ENCODE measurements at places on chromosomes 2 and 18.

DNA sequence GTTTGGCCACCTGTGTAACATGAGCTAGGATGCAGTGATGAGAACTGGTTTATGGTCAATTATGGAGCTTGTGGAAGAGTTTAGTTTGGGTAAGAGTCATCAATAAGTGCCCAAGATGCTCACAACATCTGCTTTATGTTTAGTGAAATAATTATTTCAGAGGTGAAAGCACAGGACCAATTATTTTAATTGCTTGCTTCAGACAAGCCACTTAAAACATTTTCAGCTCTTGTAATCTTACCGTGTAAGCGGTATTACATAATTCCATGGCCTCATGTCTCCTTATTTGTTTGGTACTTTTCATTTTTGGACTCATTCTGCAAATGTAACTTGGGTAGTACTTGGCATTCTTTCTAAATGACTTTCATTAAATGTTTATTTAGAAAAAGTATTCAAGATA, 5.4 kb downstream of the B3GNT2 start:
- DNase-seq, result no peak

- DNase-seq, result no peak
Measured at GRCh38 chr2:128092656-128093055, 1.7 kb downstream of the UGGT1 start.

DNA sequence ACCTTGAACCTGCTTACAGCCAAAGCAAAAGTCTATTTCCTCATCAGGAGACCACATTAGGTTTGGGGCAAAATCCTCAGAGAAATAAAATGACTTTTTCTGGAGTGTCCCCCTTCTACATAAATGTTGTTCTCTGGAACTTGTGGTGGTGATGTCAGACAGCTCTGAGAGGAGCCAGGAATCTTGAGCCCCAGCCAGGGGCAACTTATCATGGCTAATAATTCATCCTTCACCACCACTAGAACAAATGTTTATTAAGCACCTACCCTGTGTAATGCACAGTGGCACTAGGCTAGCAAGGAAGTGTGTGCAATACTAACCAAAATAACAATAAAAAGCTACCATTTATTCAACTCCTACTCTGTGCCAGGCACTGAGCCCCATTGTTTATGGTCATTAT, 9.0 kb upstream of the BMP10 start:
- DNase-seq, result no peak

DNA sequence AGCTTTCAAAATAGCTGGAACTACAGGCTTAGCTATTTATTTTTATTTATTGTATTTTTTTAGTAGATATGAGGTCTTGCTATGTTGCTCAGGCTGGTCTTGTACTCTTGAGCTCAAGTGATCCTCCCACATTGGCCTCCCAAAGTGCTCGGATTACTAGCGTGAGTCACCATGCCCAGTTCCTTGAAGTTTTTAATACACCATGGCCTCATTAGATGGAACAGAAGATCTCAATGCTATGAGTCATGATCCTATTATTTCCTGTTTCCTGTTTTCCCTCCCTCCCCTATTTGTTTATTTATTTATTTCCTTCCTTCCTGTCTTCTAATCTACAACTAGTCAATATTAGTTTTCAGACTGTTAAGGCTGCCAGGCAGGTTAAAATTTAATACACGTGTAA, 309.0 kb downstream of the CMPK2 start:
- no peak for DNase-seq

DNA sequence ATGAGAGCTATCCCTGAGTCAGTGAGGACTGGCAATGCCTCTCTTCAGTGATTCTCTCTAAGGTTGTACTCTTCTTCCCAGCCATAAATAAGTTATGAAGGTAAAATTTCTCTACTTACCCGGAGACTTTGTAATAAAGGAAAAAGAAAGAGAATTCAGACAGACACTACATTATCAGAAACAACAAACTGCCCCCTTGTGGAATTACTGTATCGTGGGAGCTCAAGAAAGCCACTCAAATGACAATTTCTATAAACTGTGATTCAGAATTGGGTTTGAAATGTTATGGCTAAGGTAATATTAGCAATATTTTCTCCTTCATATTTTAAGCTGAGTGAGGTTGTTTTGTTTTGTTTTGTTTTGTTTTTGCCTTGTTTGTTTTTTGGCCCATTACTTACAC, 155.8 kb upstream of the TANK start:
- DNase-seq, result no peak

DNA sequence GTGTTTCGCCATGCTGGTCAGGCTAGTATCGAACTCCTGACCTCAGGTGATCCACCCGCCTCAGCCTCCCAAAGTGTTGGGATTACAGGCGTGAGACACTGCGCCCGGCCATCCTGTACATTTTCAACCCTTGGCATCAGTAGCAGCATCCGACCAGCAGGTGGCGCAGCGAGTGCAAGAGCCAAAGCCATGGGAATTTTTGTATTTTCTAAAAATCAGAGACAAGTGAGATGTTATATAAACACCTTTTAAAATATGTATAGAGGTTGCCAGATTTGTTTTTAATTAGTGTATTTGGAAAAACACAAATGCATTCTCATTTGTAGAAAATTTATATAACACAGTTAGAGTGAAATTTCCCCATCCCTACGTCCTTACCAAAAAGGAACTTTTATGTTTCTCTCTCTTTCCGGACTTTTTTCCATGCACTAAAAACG, 36.8 kb downstream of the MOGAT1 start:
- peak; percentile 15 for DNase-seq

- DNase-seq, result no peak
Measured at GRCh38 chr2:217816396-217816869, 186.4 kb downstream of the TNS1 start.

GRCh38 chr2:230668184-230668938, 44.3 kb upstream of the CAB39 start:
- DNase-seq, result no peak

DNA sequence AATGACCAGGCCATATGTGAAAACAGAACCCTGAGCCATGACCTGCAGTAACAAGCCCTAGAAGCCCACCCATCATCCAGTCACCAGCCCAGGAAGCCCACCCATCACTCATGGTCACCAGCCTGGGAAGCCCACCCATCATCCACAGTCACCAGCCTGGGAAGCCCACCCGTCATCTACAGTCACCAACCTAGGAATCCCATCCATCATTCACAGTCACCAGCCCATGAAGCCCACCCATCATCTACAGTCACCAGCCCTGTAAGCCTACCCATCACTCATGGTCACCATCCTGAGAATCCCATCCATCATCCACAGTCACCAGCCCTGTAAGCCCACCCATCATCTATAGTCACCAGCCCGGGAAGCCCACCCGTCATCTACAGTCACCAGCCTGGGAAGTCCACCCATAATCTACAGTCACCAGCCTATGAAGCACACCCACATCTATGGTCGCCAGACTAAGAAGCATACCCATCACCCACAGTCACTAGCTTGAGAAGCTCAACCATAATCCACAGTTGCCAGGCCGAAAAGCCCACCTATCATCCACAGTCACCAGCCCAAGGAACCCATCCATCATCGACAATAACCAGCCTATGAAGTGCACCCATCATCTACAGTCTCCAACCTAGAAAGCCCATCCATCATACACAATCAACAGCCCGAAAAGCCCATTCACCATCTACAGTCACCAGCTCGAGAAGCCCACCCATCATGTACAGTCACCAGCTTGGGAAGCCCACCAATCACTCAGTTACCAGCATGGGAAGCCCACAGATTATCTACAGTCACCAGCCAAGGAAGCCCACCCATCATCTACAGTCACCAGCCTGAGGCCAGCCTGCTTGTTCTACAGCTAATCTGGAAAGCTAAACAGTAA, 91.9 kb downstream of the TWIST2 start:
- no peak for DNase-seq

DNA sequence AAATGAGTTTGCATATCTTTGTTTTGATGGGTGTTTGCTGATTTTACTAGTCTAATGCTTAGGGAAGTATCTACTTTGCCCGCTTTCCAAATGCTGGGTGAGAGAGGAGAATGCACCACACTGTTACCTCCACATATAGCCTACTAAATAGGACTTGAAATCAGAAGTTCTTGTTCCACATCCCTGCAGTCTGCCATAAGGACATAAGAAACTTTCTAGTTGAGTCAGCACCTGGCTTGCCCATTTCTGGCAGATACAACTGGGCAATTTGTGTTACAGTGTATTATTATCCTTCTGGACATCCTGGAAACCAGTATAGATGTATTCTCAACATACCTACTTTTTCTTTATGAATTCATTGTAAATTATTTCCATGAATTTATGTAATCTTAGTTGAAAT, 29.5 kb downstream of the ANXA4 start:
- no peak for DNase-seq

GRCh38 chr2:27573452-27573851, 9.4 kb upstream of the ZNF512 start:
- no peak for DNase-seq

DNA sequence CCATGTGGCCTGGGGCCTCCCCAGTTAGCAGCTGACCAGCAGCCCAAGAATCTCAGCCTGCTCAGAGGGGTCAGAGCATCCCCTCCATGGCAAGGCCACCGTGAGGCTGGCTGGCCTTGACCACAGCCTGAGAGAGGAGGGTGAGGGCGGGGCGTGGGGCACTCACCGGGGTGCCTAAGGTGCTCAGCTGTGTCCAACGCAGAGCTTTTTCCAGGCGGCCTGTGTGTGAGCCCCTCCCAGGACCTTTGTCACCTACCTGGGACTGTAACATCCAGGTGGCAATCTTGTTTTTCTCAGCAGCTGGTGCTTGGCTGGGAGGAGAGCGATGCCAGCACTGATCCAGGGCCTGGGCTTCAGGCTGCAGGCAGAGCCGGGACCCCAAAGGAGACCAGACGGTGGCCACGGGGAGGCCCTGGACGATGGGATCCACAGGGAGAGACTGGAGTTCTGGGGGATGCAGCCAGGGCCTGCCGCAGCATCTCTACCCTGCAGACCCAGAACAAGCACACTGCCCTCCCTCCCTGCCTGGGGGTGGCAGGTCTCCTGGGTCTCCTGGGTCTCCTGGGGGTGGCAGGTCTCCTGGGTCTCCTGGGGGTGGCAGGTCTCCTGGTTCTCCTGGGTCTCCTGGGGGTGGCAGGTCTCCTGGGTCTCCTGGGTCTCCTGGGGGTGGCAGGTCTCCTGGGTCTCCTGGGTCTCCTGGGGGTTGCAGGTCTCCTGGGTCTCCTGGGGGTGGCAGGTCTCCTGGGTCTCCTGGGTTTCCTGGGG, 12.3 kb downstream of the SNED1 start:
- no peak for DNase-seq

- DNase-seq, result no peak
Measured at GRCh38 chr18:73283032-73283431, 415.2 kb upstream of the NETO1 start.

DNA sequence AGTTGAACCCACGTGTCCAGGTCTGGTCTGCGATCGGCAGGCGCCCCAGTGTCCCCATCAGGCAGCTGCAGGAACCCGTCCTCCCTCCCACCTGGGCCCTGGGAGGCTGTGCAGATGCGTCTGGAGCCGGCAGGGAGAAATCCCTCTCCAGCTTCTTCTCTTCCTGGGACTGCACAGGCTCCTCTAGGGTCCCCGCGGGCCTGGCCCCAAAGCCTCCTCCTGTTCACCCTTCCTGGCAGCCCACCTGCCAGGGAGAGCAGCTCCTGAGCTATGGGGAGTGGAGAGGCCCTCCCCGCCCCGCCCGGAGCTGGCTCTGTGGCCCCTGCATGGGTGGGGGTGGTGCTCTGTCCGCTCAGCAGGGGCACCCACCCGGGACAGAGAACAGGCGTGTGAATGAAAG, 179.2 kb upstream of the ALKAL2 start:
- no peak for DNase-seq

DNA sequence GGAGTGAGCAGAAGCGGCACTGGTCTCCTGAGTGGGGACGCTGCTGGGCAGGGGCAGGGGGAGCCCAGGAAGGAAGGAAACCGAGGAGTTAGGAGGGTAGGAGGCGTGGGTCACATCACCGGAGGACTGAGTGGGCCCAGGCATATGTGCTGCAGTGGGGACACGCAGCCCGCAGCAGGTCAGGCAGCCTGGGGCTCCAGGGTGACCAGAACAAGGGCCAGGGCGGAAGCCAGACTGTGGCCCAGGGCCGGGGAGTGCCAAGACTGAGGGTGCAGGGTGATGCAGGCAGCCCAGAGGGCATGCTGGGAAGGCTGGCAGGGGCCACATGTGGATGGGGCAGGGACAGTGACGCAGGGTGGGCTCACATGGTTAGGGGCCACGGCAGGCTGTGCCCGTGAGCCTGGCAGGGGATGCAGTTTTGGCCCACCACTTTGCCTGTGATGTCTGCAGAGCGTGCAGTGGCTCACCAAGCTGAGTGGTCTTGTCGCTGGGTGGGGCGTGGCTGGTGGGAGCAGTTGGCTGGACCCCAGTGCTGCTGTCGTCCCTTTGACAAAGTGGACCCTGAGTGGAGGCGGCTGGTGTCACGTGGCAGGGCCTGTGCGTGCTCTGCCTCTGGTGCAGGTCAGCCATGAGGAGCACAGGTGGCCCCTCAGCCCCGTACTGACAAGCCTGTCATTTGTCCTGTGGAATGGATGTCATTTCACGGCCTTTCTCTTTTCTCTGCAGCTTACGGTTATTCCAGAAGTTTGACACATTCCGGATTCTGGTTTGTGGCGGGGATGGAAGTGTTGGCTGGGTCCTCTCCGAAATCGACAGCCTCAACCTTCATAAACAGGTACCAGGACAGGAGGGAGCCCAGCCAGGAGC, 87.1 kb downstream of the DGKD start:
- no peak for DNase-seq

DNA sequence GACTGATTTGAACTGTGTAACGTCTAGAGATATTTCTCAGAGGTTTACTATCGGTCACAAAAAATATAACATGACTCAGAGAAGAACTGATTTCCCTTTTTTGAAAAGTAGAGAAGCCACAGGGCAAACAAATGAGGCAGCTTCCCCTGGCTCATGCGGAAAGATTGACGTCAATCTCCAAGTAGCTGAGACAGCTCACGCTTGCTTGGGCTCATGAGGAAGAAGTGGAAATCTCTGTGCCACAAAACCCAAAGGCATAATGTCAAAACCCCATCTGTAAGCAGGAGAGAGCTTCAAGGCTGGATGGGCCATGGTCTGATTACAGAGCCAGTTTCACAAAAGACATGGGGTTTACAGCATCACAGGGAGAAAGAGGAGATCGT, 188.1 kb downstream of the ARL4C start:
- DNase-seq, result peak; percentile 36
